ENCODE measurements at places on chromosomes 2 and 18. TPM values are rescaled to one million over a fixed set of nuclear protein-coding genes. Genes with fewer than 3 reads are reported as not detected.

The LRP2 gene
- 0.66 TPM for total RNA-seq

The LOXL3 gene
- 7.7 TPM for total RNA-seq

The SSB gene
- 55.2 TPM for total RNA-seq

The EVX2 gene
- total RNA-seq: not detected

The EIPR1 gene
- total RNA-seq: 11.8 TPM

The MFF gene
- total RNA-seq: 84.0 TPM

The ABCG5 gene
- not detected for total RNA-seq

The UGT1A3 gene
- total RNA-seq: not detected

Data from right cardiac atrium (tissue), 5 donors.